Gastroesophageal sphincter (tissue), 4 donors: ENCODE measurements at places on chromosomes 12 and 14.

- ATAC-seq: no peak
Measured at GRCh38 chr12:115042341-115042740, 358.4 kb upstream of the TBX3 start.

DNA sequence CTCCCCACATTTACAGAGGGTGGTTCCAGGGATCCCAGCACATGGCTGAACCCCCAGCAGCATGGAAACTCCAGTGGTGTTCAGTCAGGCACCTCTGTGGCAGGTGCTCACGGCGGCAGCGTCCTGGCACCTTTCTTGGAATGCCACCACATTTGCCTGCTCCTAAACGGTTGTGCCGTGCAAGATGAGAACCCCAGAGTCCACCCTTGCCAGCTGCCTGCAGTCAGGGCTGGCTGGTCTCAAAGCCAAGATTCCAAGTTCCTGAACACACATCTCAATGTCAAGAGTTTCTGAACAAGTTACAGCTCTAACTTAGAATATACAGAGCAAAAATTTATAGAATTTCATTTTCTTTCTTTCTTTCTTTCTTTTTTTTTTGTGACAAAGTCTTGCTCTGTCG, 38.7 kb downstream of the DDX51 start:
- no peak for ATAC-seq

- ATAC-seq: peak; percentile 63
Measured at GRCh38 chr12:98424726-98425401, 90.5 kb upstream of the TMPO start.

- no peak for ATAC-seq
Measured at GRCh38 chr12:105076098-105076497, 8.2 kb downstream of the ALDH1L2 start.

DNA sequence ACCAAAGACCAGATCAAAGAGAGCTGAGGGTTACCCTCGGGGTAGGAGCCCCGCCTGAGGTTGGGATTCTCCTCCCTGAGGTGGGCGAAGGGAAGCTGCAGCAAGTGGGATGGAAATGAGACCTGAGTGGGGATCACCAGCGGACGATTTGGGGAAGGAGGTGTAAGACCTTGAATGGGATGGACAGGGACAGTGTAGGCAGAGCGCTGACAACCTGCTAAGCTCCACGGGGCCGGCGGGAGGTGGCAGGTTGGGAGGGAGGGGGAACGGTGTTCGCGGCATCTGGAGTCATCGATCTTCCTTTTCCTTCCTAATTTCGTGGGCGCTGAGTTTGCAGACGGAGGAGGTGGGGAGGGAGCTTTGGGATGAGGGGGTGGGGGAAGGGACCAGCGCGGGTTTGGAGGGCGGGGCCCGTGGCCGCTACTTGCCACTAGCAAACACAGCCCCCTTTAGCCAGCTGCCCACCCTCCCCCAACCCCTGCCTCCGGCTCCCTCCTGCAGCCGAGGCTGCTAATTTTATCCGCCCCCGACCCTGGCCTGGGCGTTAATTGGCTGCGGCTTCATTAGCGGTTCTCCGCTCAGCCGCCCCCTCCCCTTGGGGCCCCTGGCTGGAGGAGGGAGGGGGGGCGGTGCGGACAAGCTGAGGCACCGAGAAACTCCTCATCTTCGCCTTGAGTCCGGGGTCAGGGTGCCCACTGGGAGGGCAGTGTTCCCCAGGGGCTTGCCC, 2.8 kb upstream of the SHMT2 start:
- ATAC-seq: no peak
